Right hindlimb (tissue), 1 donor: ENCODE measurements at places on chromosomes 4 and X.

- DNase-seq, result no peak
Observed at GRCh38 chr4:132284910-132285426, 864.1 kb upstream of the PCDH10 start.

DNA sequence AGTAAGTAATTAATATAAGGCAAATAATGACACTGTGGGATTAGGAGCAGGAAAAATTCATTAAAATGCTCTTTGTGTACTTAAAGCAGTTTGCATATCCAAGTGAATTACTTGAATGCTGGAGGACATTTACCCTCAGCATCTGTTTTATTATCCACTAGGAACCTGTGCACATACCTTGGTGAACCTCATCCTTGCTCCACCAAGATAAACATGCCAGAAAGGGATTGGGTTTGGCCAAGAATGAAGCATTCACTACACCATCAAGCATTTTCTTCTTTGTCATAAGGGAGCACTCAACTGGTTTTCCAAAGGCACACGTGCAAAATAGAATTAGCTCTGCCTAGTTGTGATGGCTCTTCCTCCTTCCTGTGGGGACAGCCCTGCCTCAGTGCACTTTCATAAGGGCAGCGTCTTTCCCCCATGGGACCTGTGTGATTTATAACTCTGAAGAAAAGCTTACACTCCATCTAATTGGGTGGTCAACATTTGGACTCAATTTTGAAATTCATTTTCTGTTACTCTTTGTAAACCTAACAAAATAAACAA is 291.7 kb downstream of the USP46 start:
- DNase-seq, result peak; percentile 59

GRCh38 chrX:28888416-28888815 is 301.2 kb downstream of the IL1RAPL1 start:
- DNase-seq, result no peak

DNA sequence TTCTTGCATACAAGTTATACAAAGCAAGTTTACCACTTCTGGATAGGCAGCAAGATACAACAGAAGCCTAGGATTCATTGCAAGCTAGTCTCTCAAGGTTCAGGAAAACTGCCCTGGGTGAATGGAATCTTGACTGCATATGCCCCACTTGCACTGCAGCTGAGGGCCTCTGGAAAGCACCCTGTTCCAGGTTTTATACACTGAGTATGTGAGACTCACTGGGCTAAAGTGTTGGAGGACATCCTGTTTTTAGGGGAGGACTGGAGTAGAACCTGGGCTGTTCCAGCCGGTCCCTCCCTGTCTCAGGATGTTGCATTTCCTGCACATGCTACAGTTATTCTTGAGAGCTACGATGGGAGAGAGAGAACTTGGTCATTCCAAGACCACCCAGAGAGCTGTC is 168.5 kb upstream of the NUDT6 start:
- DNase-seq, result no peak

DNA sequence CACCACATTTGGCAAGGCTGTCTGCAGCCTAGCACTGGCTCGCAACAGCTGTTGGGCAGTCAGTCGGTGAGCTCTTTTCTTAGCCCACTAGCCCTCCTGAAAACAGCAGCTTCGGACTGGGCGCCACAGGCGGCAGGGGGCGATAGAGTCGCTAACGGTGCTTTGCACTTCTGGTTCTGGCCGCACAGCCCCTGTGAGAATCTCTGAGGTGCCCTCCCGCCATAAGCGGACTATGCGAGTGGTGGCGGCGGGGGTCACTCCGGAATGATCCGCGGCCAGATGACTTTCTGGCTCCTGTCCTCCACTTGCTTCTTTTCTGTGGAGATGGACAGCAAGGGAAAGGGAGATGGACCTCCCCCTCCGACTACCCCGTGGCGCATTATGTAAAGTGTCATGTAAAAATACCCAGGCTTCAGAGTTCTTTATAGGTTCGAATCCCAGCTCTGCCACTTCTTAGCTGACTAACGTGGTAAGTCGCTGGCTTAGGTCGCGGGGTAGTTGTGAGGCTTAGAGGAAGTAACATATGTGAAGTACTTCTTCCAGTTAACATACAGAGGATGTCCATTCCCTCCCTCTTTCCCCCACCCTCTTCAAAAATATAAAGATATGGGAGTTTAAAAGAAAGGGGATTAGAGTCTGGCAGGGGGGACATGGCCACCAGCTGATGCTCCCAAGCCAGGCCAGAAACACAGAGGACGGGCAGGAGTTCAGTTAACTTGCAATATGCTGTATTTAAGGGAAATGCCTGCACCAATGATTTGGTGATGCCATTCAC is 11.0 kb downstream of the ARHGAP36 start:
- DNase-seq, result peak; percentile 30

DNA sequence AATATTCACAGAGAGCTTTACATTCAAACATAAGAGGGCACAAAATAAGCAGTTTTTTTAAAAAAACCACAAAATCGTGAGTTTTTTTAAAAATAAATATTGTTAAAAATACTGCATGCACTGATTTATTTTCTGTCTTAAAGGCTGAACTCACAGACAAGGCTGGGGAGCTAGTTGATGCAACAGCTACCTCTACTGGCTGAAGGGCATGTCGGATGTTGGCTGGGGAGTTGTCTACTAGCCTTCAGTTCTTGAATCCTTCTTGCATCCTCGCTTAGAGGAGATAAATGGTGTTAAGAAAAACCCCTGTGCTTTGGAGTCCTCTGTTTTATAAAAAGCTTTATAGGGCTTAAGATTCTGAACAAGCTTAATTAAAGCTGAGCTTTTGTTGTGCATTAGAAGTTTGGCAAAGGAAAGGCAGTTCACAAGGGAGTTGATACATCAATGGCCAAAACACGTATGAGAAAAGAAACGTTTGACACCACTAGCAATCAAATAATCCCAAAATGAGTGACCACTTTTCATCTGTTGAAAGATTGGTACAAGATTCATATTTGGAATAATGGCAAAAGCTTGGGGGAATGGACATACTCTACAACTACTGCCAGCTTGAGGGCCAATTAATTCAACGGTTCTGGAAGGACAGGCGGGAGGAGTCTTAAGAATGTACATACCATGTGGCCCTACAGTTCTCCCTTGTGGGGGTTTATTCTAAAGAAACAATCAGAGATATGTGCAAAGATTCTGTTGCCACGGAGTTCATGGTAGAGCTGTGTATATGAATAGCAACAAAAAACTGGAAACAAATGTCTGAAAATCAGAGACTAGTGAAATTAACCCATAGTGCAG is 94.7 kb downstream of the SEL1L3 start:
- DNase-seq, result peak; percentile 81

- DNase-seq, result no peak
Observed at GRCh38 chrX:21524008-21524407, 134.1 kb downstream of the KLHL34 start.

GRCh38 chrX:136708348-136708747 is 60.4 kb downstream of the CD40LG start:
- no peak for DNase-seq

- no peak for DNase-seq
Observed at GRCh38 chr4:123405267-123405865, 8.8 kb downstream of the SPRY1 start.

GRCh38 chrX:51852621-51853020 is 40.8 kb upstream of the MAGED1 start:
- DNase-seq, result no peak

GRCh38 chrX:85114776-85115175 is 111.1 kb downstream of the APOOL start:
- DNase-seq, result no peak
